T-cell (primary cell): ENCODE measurements at places on chromosomes 11 and 22.

DNA sequence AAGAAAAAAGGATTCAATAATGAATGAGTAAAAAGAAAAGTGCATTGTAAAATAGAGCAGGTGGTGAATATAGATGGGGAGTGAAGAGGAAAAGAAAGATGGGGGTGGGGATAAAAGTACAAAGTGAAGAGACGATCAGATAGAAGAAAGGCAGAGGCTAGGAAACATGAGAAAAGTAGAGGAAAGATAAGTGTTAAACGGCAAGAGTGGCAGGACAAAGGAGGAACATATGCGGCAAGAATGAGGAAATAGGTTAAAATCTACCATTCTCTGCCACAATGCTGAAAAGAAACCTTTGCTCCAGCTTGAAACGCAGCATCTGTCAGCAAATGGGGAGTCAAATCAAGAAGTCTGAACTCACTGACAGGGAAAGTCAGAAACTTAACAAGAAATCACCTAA lies 6.8 kb downstream of the FUT4 start:
- DNase-seq, result no peak

GRCh38 chr22:39610766-39611165 lies 40.2 kb downstream of the CACNA1I start:
- no peak for DNase-seq

- no peak for DNase-seq
These were observed 66.7 kb upstream of the NECTIN1 start for GRCh38 chr11:119795690-119796089.

DNA sequence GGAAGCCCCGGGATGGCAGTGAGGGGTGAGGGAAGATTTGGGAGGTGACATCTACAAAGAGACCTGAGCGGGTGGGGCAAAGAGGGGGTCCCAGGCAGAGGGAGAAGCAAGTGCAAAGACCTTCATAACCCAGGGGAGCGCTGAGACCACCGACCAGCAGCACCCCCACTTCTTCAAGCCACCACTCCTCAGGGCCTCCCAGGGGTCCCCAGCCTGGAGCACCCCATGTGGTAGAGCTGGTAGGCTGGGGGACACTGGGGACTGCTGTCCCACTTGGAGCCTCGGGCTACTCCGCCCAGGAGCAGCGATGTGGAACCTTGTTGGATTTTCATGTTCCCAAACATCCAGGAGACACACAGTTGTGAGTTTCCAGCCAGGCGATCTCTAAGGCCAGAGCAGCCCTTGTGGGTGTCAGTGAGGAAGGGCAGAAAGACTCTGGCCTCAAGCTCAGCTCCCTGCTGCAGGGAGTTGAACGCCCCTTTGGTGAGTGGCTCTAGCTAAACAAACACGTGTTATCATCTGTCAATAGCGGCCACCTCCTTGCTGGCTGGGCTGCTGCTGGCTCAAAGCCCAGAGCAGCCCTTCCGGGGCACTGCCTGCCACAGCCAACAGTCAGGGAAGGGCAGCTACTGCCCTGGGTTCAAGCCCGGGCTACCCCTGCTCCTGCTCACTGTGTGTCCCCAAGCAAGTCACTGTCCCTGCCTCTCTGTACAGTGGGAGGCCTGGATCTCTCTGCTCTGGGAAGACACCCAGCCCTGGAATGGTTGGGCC lies 25.7 kb upstream of the CHKA start:
- DNase-seq, result no peak

GRCh38 chr11:26490546-26490945 lies 81.5 kb downstream of the MUC15 start:
- no peak for DNase-seq

- no peak for DNase-seq
These were observed 1395.9 kb downstream of the BRD1 start for GRCh38 chr22:48431536-48432315.

DNA sequence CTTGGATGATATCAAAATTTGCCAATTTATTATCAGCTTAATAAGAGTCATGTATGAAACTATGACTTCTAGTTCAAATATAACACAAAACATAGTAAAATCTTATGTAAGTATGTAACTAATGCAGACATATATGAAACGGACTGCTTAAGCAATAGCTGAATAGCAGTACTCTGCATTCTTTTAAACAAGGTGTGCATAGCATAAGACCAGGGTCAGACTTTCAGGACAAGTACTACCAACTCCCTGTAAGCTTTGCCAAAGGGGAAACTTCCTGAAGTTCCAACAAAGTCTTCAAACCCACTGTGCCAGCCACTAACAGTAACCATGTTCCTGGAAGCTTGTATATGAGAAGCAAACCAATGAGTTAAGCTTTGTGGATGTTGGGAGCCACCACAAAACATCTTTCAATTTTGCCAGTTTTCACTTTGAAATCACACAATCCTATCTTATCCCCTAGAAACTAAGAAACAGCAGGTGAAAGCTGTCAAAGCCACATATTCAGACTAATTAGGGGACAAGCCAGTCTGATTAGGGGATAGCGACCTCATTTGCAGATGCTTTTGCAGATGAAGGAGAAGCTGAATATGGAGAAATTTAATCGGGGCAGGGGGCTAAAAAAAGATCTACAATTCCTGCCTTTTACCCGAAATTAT lies 13.3 kb downstream of the RBFOX2 start:
- no peak for DNase-seq

GRCh38 chr11:46055371-46055770 lies 65.9 kb downstream of the PHF21A start:
- no peak for DNase-seq

DNA sequence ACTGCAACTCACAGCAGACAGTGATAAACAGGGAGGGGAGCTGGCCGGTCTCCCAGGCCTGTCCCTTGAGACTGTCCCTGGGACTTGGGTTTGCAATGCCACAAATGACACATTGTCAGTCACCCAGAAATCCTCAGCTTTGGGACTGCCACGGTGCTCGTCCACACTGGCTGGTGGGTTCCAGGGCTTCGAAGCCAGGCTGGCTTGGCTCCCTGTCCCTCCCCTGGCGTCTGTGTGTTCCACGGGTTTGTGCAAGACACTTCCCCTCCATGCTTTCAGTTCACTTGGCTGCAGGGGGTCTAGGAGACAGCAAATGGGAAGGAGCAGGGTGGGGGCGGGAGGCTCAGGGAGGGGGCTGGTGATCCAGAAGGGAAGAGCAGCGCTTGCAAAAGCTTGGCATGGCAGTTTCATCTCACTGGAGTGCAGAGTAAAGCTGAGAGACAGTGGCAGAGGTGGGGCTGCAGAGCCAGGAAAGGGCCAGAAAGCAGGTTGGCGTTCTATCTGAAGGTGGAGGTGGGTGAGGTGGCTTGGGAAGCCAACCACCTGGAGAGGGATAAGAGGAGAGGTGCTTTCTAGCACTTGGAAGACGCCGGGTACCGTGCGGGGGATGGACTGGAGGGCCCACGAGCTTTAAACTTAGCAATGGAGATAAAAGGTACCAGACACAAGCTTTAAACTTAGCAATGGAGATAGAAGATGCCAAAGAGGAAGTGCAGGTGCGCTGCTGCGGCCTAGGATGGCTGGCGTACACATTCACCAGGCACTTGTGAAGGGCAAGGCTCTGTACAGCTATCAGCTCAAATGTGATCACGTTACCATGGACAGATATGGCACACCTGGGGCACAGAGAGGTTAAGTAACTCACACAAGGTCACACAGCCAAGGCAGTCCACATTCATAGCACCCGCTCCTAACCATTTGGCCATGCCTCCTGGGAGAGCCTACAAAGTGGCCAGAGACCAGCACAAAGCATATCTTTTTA lies 86.4 kb upstream of the SHISAL1 start:
- DNase-seq, result no peak

DNA sequence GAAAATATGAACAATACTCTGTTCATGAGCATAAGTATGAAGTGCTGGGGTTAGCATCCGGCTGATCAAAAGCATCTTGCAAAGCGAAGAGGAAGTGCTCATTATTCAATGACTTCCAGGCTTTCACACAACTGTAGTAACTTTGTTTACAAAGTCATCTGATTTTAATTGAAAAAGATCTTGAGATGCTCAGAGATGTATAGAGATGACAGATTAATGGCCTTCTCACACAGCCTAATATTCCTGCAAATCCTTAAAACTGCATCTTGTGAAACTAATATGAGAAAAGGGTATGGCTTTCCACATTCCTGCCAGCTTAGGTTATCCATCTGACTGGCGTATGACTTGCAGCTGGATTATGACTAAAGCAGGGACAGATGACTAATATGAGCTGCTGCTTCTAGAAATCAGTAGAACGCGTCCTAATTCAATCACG lies 125.4 kb downstream of the CASP12 start:
- peak; percentile 3 for DNase-seq

GRCh38 chr11:123235117-123235655 lies 40.1 kb upstream of the CLMP start:
- DNase-seq, result peak; percentile 19

GRCh38 chr11:31714840-31715239 lies 96.3 kb downstream of the PAX6 start:
- no peak for DNase-seq

DNA sequence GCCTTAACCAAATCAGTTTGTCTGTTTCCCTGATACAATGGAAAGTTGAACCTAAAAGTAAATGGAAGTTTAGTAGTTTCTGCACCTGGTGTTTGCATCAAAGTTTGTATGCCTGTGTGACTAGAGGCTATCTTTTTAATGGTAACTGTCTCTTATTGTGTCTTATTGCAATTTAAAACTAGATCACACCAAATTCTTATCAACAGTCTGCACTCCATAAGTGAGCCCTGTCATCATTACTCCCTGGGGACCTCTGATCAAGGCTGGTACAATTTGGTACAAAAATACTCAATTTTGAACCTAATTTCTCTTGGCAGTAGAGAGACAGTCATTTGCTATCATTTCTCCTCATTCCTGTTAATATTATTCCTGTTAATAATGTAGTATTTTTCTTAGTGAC lies 38.1 kb downstream of the ARHGAP1 start:
- DNase-seq, result no peak

- DNase-seq, result no peak
These were observed 69.1 kb downstream of the SMCO4 start for GRCh38 chr11:93474123-93474522.

DNA sequence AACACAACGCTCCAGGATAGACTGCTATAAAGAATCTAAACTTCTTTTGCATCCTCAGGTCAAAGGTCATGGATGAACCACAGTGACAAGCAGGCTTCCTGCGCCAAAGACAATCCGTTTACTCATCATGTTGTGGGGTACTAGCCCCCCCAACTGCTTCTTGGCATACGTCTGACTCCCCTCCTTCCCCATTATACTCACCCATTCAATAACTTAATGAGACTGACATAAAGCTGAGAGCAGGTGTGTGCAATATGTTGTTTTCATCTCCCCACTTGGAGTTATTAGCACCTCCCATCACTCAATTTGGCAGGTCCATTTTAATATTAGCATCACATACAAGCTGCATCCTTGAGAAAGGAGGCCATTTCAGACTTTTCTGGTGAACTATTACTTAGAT lies 157.1 kb downstream of the CADM1 start:
- DNase-seq, result no peak

DNA sequence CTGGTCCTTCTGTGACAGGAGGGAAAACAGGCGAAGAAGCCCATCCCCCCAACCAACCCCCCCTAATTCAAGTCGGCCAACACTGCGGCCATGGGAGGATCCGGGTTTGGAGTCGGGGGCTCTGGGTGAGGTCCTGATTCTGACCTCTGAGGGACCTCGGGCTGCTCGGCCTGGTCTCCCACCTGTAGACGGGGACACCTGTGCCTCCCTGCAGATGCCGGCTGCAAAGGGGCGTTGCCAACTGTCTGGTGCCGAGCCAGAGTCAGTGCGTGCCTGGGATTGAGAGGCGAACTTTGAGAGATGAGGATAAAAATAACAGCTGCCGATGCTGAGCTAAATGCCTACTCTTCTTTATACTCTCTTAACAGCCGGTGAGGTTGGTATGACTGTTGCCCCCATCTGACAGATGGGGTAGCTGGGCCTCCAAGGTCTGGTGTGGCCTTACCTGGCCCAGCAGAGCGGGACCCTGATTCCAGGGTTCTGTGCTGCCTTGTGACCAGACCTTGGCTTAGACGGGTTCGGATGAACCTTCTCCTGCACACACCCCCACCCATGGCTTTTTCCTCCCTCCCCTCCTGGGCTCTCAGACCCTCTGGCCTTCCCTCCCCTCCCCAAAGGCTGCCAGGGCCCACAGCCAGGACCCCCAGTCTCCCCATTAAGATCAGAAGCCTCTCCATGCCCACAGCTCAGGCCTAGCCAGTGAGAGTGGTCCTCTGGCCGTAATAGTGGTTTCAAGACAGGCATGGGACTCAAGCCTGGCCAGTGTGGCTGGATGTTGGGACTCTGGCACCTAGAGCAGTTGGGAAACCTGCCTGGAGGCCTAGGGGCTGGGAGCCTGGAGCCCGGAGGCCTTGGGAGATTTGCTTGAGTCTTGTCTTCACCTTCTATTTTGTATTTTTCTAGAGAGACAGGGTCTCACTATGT lies 41.7 kb downstream of the KCNJ4 start:
- no peak for DNase-seq

GRCh38 chr11:35611741-35612140 lies 6.5 kb upstream of the FJX1 start:
- no peak for DNase-seq

- no peak for DNase-seq
These were observed 14.9 kb upstream of the FXYD6 start for GRCh38 chr11:117891362-117891761.

GRCh38 chr22:39343259-39344045 lies 6.3 kb upstream of the SYNGR1 start:
- DNase-seq, result peak; percentile 66

DNA sequence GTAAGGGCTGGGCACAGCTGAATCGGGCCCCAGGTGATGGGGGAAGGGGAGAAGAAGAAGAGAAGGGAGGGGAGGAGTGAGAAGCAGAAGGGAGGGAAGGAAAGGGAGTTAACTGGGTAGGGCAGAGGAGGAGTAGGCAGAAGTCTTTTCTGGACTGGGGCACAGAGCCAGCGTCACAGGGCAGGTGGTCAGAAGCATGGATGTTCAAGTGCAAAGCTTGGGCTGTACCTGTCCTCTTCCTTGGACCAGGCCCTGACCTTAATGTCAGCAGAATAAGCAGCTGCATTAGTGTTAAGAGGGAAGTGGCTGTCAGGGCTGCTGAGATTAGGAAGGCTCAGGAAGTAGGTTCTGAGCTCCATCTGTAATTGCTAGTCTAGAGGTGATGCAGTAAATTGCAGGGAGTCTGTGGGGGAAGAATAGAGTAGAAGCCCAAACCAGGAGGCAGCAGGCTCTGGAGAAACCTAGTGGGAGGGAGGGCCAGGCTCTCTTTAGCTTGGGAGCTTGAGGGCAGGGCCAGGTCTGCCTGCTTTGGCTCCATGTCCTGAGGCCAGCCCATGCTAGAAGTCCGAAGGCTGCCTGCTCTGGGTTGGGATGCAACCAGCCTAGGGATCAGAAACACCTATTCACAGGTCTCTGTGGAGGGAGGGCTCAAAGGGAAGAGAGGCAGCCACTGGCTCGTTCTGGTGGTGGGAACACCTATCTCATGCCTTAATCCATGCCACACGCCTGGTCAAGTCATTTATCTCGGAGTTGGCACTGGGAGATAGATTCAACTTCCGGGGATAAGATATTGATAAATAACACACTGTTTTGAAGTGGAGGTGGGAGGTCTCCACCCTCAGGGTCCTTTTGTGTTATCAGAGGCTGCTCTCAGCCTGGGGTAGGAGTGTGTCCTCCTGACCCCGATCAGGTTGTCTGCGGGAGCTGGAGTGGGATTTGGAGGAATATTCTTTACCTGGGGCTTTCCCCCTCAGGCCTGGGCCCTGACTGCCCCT lies 1.7 kb upstream of the UCP3 start:
- no peak for DNase-seq
